ENCODE measurements at places on chromosomes 7 and 10. TPM values are rescaled to one million over a fixed set of nuclear protein-coding genes. Genes with fewer than 3 reads are reported as not detected.

GRID1 gene
- not detected for total RNA-seq

CTTNBP2 gene
- 22.3 TPM for total RNA-seq

PHKG1 gene
- 0.99 TPM for total RNA-seq

C1QL3 gene
- not detected for total RNA-seq

NKX1-2 gene
- total RNA-seq = under 0.01 TPM

C10orf53 gene
- not detected for total RNA-seq

NODAL gene
- total RNA-seq = not detected

ABCA13 gene
- total RNA-seq = 2.5 TPM

OR6B1 gene
- not detected for total RNA-seq

PDZD7 gene
- total RNA-seq = 1.6 TPM

PTPN20 gene
- 0.33 TPM for total RNA-seq

GRID2IP gene
- total RNA-seq = not detected

NME8 gene
- not detected for total RNA-seq

TMEM139 gene
- 0.50 TPM for total RNA-seq

TRIM73 gene
- 0.44 TPM for total RNA-seq

TRPV5 gene
- not detected for total RNA-seq

CLDN3 gene
- total RNA-seq = not detected

CLCN1 gene
- not detected for total RNA-seq

ERVW-1 gene
- total RNA-seq = not detected

FBXW4 gene
- 40.9 TPM for total RNA-seq

NEUROG3 gene
- not detected for total RNA-seq

GATA3 gene
- not detected for total RNA-seq

BAIAP2L1 gene
- 1.3 TPM for total RNA-seq

AMZ1 gene
- 1.3 TPM for total RNA-seq

PGAM2 gene
- total RNA-seq = 0.17 TPM

NT5C3A gene
- 21.1 TPM for total RNA-seq

SLC13A1 gene
- total RNA-seq = not detected

GDF2 gene
- not detected for total RNA-seq

HABP2 gene
- not detected for total RNA-seq

CCDC172 gene
- not detected for total RNA-seq

FRMD4A gene
- total RNA-seq = 14.1 TPM

AEBP1 gene
- total RNA-seq = 132 TPM

PON3 gene
- total RNA-seq = not detected

FBXL13 gene
- 0.99 TPM for total RNA-seq

UCMA gene
- total RNA-seq = not detected

SLC16A12 gene
- total RNA-seq = under 0.01 TPM

GARIN1A gene
- 1.5 TPM for total RNA-seq

TMED4 gene
- total RNA-seq = 120 TPM

GIMAP1 gene
- not detected for total RNA-seq

CCL26 gene
- total RNA-seq = 0.33 TPM

LRIT1 gene
- total RNA-seq = not detected

CCDC3 gene
- not detected for total RNA-seq
